Esophagus squamous epithelium (tissue), 5 donors: ENCODE measurements at places on chromosomes 5 and 9.

DNA sequence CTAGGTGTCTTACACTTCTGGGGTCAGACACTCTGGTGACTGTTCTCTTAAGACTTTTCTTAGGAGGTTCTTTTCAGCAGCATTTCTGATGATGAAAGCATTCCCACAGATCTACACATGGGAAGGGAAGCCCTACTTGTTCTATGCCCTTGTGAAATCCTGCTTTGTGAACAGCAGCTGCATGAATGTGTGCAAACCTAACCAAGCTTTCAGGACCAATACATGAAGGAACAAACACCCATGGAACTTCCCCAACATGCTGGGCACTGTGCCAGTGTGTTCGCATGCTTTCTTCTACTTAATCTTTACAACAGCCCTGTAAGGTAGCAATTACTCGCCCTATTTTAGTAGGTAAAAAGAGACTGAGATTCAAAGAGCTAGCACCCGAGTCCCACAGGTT lies 439.9 kb upstream of the KLF4 start:
- no peak for DNase-seq

DNA sequence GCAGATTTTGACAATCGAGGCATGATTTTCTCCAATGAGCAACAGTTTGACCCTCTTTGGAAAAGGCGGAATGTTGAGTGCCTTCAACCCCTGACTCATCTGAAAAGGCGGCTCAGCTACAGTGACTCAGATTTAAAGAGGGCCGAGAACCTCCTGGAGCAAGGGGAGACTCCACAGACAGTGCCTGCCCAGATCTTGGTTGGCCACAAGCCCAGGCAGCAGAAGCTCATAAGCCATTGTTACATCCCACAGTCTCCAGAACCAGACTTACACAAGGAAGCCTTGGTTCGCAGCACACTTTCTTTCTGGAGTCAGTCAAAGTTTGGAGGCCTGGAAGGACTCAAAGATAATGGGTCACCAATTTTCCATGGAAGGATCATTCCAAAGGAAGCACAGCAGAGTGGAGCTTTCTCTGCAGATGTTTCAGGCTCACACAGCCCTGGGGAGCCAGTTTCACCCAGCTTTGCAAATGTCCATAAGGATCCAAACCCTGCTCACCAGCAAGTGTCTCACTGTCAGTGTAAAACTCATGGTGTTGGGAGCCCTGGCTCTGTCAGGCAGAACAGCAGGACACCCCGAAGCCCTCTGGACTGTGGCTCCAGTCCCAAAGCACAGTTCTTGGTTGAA lies 13.6 kb downstream of the PTPDC1 start:
- DNase-seq, result no peak

- no peak for DNase-seq
Measured at GRCh38 chr5:11044581-11044980, 283.5 kb upstream of the DAP start.

GRCh38 chr9:121679901-121680635 lies 28.6 kb downstream of the DAB2IP start:
- no peak for DNase-seq

DNA sequence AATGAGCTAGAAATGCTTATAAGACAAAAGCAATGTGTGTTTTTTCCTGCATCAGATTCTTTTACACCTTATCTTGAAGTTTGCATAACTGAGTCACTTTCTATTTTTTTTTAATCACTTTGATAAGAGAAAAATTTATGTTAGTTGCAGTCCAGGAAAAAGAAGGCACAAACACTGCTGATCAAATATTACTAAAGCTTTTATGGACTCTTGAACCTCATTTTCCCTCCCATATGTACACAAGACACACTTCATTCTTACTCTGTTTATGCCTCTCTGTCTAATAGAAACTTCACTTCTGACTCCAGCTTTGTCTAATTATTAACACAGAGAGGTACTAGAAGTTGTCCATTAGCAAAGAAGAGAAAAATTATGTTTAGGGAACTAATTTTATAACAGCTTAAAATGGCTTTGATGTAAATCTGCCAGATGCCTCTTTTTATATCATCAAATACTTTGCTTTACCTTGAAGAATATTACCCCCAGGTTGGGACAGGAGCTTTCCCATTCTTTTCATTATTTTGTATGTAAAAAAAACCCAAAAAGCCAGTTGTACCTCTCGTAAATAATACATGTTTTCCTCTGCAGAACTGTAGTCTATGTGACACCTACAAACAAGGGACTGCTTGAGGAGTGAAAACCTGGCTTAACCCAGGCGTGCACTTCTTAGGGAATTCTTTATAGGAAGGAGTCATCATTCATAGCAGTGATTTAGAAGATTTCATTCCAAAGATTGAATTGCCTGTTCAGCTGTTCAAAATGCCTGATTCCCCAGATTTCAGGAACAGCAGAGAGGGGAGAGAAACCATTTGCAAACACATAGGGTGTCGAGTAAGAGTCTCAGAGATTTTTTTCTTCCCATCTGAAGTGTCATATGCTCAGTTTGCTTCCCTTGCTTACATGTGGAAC lies 72.6 kb downstream of the DAPK1 start:
- no peak for DNase-seq

DNA sequence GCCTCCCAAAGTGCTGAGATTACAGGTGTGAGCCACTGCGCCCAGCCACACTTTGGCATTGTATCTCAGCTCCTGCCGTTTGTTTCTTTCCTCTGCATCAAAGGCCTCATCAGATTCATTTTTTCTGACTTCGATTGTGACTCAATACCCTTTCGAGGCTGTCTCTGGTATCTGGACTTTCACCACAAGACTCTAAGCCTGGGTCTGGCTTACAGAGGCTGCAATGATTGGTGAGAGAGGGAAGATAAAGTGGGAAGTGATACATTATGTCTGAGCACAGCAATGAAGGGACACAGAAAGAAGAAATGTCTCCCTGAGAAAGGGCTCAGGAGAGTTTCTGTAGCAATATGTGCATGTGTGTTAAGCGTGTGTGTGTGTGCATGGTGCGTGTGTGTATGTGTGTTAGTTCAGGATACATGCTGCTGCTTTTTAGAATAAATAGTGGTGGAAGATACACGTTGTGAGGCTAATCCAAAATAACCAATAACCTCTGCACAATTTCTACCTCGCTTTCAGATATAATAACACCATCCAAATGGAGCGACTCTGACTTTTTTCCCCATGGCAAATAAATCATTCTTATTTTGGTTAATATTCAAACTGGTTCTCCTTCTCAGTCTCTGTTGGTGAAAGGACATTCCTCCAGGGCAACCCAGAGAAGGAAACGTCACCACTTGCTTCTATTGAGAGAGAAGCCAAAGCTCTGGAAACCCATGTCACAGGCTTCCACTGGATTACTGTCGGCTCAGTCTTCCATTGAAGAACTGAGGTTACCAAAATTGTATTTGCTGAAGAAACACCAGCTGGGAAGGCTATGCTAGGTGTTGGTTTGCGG lies 8.1 kb upstream of the DAB2 start:
- no peak for DNase-seq

DNA sequence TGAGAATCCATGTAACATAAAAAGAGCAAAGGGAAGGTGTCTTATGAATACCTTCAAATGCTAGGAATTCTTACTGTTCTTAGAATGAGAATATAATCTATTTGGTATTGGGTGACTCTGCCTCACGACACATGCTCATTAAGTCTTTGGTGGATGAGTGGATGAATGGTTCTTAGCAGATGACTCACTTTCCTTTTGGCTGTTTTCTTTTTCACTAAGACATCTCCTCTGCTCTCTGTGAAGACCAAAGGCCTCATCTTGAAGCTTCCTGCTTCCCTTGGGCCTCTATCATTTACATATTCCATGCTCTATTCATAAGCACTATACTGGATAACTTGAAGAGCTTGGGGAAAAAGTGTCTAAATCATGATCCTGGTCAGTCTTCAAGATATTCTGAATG lies 468.1 kb downstream of the SPATA31D1 start:
- no peak for DNase-seq

DNA sequence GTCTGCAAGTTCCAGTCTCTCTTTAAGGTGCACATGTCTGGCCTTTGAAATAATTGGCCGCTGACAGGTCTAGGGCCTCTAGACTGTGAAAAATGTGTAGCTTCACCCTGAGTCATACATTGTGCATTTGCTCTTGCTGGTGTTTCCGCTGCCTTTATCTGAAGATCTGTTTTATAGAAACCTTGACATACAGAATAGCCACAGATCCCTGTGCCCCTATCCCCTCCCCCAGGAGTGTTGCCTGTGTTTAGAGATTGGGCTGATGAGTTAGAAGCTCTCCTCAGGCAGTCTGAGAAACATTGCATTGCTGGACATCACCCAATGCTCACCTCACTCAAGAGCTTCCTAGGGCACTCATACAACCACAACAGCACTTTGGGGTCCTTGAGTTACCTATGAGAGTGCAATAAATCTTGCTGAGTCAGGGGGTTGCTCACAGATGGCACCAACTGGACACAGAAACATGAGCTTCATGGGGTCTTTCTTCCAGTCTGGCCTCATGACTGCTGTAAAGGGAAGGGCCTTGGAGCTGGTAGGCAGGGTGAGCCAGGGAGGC lies 3.8 kb upstream of the ZNF782 start:
- no peak for DNase-seq

DNA sequence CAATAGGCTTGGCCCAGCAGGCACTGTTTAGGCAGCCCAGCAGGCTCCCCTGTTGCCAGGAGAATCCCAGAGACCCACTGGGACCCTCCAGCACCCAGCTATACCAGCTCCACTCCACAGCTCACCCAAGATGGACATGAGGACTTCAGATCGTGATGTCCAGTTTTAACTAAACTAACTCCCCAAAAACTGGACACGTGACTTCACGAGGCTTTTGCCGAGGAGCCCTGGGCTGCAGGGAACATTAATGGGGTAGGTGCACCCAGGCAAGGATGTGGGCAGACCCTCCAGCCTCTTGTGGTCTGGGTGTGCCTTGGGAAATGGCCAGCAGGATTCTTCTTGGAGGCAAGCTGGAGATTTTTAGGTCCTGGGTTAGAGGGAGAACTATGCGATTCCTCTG lies 8.9 kb upstream of the NKD2 start:
- no peak for DNase-seq

- DNase-seq, result no peak
Measured at GRCh38 chr5:80492741-80493140, 4.8 kb downstream of the FAM151B start.

- no peak for DNase-seq
Measured at GRCh38 chr9:114072184-114073140, 5.6 kb downstream of the AMBP start.

- no peak for DNase-seq
Measured at GRCh38 chr9:111831371-111832108, 36.8 kb upstream of the SHOC1 start.

GRCh38 chr5:67774786-67775185 lies 440.8 kb upstream of the PIK3R1 start:
- DNase-seq, result no peak

DNA sequence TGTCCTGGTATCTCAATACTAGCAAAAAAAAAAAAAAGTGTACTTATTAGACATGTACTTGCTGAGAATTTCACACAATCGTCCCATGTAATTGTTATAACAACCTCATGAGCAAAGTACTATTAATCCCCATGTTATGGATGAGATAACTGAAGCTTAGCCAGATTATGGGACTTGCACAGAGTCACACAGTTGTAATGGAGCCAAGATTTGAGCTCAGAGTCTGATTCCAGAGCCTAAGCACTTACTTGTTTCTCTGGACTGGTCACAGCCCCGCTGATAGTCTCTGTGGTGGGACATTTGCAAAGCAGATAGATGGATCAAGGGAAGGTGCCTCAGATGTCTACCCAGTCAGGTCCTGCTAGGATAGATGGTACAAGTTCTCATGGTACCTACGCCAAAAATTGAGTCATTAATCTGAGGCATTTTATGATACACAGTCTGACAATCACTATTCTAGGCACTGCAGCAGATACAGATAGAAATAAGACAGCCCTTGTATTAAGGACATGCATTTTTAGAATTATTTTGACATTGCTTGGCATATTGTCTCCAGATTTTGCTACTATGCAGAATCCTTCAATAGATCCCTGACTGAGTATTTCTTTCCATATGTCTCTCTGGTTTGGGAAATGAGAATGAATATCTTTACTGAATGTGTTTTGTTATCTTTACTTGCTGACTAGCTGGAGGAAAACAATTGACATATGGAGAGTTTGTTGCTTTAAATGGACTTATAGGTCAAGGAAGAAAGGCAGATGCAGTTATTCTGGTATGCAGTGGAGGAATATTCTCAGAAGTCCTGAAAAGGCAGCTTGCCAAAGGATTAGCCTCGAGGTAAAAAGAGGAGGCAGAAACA lies 149.5 kb downstream of the ADAMTSL1 start:
- no peak for DNase-seq

DNA sequence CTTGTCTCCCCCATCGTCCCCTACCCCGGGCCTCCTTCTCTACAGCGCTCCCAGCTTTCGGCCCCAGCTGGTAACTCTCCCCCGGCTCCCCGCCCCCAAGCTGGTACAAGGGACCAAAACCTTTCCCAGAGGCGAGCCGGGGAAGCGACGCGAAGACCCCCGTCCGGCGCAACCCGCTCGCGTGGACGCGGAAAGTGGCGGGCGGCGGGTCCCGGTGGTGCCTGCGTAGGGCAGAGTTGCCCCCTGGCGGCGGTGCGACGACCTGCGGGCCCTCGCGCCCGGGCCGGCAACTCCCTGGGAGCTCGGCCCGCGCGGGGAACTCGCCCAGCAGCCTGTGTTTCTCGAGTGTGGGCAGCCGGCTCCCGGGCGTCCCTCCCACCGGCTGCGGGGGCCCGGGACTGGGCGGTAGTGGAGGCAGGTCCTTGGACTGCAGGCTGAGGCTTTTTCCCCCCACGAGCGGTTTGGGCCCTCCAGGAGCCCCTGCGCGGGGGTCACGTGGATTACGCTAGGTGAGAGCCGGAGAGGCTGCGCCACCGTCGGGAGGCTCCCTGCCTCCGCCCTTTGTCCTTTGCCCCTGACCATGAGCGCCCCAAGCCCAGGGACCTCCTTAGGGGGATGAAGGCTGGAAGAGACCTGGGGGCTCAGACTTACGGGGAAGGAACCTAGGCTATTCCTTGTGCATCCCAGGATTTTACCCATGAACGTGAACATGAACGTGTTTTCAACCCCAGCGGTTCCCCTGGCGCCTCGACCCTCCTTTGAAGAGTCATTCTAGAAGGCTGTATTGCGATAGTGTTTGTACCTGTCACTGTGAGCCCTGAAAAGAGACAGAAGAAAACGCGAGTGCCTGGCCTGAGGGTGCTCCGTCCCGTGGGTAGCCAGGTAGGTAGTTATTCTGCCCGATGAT lies 2.9 kb upstream of the FOXD1 start:
- no peak for DNase-seq

GRCh38 chr5:124650951-124651662 lies 95.3 kb downstream of the ZNF608 start:
- DNase-seq, result no peak

DNA sequence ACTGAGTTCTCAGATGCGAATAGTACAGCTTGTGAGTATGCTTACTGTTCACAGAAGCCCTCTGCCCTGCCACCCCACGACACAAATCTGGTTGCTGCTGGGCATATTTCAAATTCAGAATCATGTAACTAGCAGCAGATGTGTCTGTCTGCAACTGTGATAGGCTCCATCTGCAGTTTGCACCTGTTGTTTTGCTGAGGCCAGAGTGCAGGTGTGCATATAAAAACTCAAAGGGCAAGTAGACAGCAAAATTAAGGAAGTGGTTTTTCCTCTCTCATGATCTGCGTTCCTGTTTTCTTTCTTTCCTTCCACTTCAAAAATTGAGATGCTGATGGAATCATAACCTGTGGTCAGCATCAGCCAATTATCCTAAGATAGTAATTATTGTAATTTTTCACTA lies 1000.5 kb downstream of the PTPRD start:
- DNase-seq, result no peak

GRCh38 chr5:10354048-10354872 lies 765 bp downstream of the MARCHF6 start:
- no peak for DNase-seq

GRCh38 chr9:2234371-2234893 lies 219.3 kb downstream of the SMARCA2 start:
- no peak for DNase-seq

- DNase-seq, result no peak
Measured at GRCh38 chr9:23586906-23587305, 239.1 kb downstream of the ELAVL2 start.
